Caki2 (cell line): ENCODE measurements at places on chromosomes 1 and 21.
A peak's percentile ranks its signal among the peaks of the same experiment; 100 is the strongest.

GRCh38 chr1:26854906-26855305 is 8.0 kb upstream of the SFN start:
- DNase-seq = no peak

DNA sequence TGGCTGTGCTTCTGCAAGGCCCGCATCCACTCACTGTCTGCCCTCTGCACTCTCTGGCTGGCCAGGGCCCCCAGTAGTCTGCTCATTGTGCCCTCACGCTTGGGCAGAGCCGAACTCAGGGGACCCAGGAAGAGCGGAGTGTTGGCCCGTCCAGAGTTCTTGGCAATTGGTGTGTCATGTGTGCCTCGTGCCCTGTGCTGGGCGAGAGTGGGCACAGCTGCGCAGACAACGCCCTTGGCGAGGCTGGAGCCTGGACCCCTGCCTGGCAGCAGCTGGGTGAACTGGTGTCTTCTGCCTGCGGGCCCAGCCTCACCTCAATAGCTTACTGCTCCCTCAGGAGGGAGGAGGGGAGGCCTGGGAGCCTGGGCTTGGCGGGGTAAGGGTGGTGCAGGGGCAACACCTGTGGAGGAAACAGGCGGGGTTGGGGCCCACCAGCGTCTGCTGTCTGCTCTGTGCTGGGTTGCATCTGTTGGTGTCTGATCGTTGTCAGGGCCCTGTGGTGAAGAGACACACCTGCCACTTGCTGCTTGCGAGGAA is 2.1 kb downstream of the GUK1 start:
- DNase-seq = no peak

GRCh38 chr1:154435599-154436200 is 30.6 kb downstream of the IL6R start:
- DNase-seq = no peak

- DNase-seq = no peak
Observed at GRCh38 chr1:210364479-210364878, 35.8 kb downstream of the HHAT start.

DNA sequence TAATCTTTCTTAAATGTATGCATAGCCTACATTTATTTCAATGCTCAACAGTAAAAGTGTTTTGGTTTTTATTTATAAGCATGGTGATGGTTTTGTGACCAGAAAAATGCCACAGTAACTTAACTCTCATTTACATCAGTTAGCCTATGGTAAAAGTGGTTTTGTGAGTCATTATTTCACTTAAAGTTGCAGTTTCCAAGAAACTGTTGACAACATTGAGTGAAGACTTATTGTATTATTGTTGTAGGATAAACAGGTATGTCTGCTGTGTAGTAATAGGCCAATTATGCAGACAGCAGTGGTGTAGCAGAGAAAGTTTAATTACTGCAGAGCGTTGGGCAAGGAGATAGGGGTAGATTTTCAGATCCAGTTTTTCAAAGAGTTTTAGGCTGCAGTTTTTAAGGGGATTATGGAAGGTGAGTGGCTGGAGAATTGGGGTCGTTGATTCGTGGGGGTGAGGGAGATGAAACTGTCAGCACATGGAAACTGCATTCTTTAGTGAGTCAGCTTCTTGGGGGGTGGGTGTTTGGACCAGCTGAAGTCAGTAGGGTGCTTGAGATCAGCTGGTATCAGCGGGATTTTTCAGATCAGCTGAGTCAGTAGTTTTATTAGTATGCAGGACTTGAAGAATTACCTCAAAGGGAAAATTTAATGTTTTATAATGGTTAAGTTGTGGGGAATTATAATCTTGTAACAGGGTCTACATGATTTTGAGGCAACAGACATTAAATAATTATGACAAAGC is 168.7 kb upstream of the FMN2 start:
- no peak for DNase-seq

DNA sequence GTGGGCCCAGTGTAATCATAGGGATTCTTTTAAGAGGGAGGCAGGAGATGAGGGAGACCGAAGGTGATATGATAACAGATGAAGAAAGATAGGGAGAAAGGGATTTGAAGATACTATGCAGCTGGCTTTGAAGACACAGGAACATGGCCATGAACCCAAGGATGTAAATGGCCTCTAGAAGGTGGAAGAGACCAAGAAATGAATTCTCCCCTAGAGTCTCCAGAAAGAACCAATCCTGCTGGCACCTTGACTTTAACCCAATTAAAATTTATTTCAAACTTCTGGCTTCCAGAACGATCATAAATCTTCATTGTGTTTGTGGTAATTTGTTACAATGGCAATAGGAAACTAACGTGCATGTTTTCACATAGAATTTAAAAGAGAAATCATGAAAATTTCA is 95.0 kb upstream of the GORAB start:
- no peak for DNase-seq

GRCh38 chr1:92480813-92481598 is 5.7 kb downstream of the GFI1 start:
- no peak for DNase-seq

- no peak for DNase-seq
Observed at GRCh38 chr1:216270086-216270773, 153.0 kb downstream of the USH2A start.

- DNase-seq = no peak
Observed at GRCh38 chr1:39652105-39652504, 12.7 kb upstream of the HEYL start.

- no peak for DNase-seq
Observed at GRCh38 chr1:24609949-24610517, 33.1 kb upstream of the SRRM1 start.

DNA sequence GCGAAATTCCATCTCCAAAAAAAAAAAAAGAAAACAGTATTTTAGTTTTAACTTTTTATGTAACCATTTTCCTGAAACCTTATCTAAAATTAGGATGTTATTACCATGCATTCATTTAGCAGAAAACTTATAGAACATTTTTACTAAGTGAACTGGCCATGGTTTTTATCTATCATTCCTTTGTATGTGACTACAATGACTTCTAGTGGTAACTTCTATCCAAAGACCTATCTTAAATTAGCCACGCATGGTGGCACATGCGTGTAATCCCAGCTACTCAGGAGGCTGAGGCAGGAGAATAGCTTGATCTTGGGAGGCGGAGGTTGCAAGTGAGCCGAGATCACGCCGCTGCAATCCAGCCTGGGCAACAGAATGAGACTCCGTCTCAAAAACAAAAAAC is 11.4 kb downstream of the GGPS1 start:
- DNase-seq = no peak

DNA sequence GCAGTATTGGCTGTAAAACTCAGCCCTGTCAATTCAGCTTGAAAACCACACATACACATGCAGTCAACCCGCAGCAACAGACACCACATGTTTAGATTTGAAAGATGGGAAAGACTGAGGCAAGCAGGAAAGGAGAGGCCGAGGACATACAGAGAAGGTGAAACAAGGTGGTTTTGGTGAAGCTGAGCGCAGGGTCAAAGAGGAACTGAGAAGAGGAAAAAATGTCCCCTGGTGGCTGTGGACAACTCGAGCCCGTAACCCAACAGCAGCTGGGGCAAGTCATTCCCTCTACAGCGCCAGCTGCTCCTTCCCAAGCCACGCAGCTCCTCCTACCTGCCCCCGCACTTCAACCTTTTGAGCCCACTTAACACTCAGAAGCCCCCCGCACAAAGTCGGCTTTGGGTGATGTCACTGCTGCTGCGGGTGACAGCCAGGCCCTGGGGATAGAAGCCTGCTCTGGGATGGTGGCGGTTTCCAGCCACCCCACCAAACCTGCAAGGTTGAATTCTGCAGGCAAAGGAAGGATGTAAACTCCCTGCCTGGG is 63.0 kb downstream of the KCNN3 start:
- DNase-seq = no peak

DNA sequence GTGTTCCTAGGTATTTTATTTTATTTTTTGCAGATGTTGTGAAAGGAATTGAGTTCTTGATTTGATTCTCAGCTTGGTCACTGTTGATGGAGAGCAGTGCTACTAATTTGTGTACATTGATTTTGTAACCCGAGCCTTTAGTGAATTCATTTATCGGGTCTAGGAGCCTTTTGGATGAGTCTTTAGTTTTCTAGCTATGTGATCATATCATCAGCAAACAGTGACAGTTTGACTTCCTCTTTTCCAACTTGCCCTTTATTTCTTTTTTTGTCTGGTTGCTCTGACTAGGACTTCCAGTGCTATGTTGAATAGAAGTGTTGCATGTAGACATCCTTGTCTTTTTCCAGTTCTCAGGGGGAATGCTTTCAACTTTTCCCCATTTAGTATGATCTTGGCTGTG is 138.9 kb downstream of the LHX8 start:
- no peak for DNase-seq

DNA sequence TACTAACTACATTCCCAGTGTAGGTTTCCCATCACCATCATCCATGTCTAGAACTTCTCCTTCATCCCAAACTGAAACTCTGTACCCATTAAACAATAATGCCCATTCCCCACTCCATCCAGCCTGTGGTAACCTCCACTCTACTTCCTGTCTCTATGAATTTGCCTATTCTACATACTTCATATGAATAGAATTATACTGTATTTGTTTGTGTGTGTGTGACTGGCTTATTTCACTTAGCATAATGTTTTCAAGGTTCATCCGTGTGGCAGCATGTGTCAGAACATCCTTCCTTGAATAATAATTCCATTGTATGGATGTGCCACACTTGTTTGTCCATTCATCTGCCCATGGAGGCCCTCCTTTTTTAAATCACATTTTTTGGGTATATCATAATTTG is 35.7 kb downstream of the ATP2B4 start:
- no peak for DNase-seq

DNA sequence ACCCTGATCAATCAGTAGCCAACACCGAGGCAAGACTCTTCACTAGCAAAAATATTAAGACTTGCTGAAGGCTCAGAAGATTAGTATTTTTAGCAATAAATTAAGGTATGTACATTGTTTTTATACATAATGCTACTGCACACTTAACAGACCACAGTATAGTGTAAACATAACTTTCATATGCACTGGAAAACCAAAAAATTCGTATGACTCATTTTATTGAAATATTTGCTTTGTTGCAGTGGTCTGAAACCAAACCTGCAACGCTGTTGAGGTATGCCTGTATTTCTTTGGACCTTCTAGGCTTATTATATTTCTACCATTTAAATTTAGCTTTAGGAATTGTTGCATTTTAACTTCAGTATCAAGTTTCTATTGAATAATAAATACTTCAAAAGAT is 65.8 kb upstream of the BCL9 start:
- DNase-seq = no peak

- DNase-seq = no peak
Observed at GRCh38 chr1:172380441-172381244, 39.8 kb upstream of the C1orf105 start.

DNA sequence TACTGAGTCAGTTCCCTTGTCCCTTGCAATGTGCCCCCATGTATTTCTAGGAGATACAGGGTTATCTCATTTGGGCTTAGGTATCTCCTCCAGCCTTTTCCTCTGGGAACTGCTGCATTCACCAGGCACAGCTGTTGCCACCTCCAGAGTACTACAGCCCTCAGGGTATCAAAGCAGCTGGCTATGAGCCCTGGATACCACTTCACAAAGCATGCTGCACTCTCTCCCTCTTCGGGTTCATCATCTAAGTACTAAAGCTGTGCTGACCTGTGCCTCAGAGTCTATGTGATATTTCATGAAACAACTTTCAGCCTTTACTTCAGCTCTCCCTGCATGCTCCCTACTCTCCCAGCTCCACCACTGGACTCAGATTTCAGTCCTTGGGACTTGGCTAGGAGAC is 62.3 kb downstream of the CCDC185 start:
- DNase-seq = no peak

GRCh38 chr1:97190326-97190725 is 468.7 kb downstream of the PTBP2 start:
- no peak for DNase-seq

DNA sequence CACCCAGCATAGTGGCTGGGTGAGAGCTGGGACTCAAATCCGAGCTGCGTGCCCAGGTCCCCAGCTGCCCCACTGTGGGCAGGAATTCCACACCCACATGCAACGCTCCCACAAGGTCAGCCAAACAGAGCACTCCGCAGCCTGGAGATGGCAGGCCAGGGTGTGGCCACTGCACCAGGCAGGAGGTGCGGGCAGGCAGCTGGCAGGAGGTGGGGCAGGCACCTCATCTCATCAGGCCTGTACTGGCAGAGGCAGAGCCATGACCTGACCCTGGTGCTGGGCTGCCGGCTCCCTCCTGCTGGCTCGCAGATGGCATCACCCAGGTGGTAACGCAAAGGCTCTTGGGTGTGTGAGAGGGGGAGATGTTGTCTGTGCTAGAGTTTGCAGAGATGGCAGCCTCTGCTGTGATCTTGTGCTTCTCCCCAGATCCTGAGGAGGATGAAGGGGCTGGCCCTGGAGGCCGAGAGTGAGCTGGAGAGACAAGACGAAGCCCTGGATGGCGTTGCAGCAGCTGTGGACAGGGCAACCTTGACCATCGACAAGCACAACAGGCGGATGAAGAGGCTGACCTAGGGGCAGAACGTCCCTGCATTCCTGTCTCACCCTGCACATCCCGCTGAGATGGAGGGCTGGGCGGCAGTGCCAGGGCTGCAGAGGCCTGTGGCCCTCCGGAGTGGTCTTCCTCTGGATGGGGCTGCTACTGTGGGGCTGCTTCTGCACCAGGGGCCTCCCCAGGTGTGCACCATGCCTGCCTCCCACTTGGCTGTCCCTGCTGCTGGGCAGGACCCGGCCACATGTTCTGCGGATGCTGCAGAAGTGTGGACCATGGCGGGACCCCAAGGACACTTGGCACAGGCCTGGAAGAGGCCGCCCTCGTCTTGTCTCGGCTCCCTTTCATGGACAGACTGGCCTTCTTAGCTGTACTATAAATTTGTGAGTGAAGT is 35.1 kb upstream of the PRSS38 start:
- DNase-seq = no peak

- DNase-seq = peak; percentile 50
Observed at GRCh38 chr1:152654110-152654509, 9.1 kb upstream of the LCE2D start.

DNA sequence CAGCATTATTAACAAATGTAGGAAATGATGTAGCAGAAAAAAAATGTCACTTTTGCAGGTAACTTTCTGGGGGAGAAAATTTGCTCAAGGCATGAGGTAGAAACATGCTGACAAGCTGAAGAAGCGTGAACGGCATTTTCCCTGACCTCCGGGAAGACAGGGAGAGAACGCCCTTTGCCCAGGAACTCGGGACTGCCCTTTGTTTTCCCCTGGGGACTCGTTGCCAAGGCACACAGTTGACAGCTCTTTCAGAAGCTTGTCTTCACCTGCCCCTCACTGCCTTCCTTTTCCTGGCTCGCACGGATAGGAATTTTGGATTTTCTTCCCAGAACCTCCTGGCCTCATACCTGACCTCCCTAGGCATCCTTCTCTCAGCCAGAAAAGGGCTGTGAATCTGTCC is 52.7 kb upstream of the COA6 start:
- DNase-seq = no peak

DNA sequence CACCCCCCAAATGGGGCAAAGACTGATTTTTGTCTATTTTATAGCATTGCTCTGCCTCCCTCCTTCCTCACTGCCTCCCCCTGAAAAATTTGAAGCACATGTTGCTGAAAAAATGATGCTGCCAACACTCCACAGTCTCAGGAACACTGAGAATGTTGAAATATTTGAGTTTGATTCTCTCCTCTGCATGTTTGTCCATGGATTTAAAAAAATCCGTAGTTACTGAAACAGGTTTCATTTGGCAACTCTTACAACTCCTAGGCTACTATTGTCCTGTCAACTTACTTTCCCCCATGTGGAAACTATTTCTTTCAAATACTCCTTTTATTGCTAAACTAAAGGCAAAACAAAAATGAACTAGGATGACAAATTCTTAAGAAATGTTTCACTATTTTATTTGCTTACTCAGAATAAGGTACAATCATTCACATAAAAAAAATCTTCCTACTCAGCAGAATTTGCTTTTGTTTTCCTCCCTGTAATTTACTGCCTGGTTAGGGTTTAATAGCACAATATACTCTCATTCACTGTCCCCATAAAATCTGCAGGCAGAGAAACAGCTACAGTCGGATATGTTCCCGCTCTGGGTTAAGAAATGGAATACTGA is 50.2 kb downstream of the C21orf91 start:
- no peak for DNase-seq
